ENCODE measurements at places on chromosomes 4 and X.
A peak's percentile ranks its signal among the peaks of the same experiment; 100 is the strongest.

GRCh38 chr4:119692001-119692400, 63.4 kb upstream of the PDE5A start:
- DNase-seq: no peak

DNA sequence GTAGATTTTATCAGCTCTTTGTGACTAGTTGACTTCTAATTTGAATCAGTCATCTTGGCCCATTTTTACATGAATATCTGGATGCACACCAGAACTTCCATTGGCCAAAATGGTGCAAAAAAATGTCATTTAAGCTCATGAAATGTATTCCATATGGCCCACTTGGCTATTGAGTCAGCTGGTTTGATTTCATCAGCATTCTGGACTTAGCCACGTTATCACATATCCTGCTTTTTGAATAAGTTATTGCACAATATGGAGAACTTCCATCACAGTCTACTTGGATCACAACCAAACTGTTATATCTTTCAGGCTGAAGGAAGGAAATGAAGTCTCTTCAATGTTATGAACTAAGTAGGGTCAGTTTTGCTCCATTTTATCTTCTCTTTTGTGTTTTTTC, 640.6 kb downstream of the PCDH7 start:
- DNase-seq: peak; percentile 85

DNA sequence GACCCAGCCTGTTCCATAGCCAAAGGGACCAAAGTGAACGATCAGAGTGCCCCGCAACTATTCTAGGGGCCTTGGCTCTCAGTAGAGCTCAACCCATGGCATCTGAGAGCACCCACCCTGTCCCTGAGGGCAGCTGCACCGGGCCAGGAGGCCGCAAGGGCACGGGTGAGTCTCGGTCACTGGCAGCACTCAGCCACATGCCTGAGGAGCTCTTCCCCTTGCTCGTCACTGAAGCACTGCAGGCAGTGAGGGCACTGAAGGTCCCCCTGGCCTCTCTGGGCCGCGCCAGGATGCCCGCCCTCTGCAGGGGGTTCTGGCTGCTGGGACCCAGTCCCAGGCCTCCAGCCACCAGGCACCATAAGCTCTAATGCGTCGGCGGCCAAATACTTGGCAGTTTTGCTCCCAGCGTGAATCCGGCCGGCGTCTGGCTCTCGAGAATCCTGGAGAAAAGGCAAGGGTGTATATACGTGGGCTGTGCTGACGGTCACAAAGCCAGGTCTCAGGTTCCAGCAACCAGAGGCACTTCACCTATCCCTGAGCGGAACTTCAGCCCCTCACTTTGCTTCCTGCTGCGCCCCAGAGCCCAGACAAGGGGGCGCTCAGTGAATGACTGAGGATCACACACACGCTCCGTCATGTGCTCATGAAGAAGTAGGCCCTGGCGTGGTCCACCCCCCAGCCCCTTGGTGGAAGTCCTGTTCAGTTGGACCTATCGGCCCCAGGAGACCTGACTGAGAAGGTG, 13.9 kb downstream of the TNIP2 start:
- DNase-seq: no peak

GRCh38 chr4:1192091-1192492, 19.7 kb upstream of the SPON2 start:
- peak; percentile 92 for DNase-seq

DNA sequence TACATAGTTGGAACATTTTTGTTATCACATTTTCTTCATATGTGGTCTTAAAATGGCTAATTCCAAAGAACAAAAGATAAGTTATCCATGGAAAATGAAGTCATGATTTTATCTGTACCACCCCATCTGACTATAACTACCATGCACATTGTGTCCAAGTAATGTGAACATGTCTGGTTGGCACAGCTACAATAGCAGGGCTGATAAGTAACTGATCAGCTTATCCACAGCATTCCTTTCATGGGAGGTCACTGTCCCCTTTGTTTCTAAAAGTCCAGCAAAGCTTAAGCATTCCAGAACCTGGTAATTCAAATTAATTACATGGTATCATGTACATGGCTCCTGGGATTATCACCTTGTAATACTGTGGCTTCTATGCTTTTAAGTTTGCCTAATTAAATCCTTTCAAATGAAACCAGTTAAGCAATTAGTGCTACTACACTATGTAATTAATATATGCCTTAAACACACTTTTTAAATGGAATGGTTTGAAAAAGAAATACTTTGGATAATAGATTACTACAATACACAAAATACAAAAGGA, 21.1 kb upstream of the SORBS2 start:
- DNase-seq: no peak

DNA sequence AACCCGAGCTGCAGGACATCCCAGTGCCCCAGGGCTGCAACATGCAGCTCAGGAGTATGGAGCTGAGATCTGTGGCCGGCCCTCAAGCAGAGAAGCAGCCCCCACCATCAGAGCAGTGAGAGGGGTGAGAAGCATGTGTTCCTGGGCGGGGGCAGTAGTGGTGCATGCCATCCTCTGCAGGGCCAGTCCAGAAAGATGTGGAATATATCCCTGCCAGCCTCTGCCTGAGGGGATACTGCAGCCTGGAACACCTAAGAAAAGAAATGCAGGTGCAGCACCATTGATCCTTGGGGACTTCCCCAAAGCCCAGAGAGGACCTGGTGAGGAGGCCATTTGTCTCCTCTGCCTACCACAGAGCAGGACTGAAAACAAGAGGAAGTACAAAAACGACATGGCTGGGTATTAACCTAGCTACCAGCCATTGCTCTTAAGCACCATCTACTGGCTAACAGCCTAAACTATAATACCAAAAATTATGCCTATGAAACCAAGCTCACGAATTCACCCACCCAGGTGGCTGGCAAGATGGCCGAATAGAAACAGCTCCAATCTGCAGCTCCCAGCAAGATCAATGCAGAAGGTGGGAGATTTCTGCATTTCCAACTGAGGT, 158.8 kb downstream of the ADGRA3 start:
- no peak for DNase-seq

DNA sequence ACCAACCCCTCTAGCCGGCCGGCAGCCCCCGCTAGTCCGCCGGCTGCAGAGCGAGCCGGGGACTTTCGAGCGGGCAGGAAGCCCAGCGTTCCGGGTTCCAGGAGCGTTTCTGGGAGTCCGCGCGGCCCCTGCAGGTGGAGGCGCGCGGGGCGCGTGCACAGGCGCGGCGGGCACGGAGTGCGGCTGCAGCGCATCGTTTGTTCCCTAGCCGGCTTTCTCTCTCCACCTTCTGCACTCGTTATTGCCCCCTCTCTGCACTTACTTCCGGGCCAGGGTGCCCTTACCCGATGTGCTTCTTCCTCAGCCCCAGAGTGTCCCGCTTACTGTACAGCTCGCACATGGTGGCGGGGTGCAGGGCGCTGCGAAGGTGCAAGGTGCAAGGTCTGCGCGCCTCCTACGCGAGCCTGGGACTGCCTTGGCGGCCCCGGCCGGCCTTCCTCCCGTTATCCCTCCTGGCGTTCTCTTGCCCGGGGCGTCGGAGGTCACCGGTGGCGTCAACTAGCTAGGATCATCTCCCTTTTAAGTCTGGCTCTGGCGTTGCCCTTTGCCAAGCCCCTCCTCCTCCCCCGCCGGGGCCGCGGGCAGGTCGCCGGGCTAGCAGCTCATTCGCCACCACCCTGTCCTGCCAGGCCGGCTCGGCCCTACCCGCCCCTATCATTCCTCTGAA, at the start of gene ETNPPL:
Gene ETNPPL, minus strand, starts transcription at position 495 of the 667 bp plus-strand sequence. Its CDS starts 155 bp downstream, at position 340.
- no peak for DNase-seq

- no peak for DNase-seq
Observed at GRCh38 chr4:166903408-166903807, 330.9 kb downstream of the SPOCK3 start.

DNA sequence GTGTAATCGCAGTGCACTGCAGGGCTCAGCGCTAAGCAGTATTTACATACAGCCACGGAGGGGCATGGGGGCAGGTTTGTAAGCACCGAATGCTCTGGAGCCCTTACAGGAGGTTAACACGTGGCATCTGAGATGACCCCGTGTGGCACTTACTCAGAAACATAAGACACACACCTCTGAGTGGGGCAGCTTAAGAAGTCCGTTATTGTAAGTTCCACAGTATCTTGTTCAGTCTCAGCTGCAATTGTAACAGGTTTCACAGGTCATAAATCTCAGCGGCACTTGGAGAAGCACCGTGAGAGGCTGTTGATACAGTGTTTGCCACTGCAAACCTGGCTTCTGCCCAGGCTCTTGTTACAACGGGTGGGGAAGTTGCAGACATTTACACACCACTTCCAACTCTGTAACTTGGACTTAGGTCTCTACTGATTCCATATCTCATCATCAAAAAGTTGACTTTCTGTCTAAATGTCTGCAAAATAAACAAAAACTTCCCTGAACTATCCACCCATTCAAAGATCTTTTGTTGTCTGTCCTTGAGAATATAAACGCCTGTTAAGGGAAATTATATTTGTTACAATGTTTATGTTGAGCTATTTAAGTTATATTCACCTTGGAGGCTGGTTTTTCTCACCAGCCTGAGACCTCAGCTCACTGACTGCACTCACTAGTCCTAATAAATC, 10.3 kb downstream of the CPLX1 start:
- DNase-seq: no peak

GRCh38 chr4:184503869-184504300, 29.5 kb upstream of the IRF2 start:
- DNase-seq: no peak

DNA sequence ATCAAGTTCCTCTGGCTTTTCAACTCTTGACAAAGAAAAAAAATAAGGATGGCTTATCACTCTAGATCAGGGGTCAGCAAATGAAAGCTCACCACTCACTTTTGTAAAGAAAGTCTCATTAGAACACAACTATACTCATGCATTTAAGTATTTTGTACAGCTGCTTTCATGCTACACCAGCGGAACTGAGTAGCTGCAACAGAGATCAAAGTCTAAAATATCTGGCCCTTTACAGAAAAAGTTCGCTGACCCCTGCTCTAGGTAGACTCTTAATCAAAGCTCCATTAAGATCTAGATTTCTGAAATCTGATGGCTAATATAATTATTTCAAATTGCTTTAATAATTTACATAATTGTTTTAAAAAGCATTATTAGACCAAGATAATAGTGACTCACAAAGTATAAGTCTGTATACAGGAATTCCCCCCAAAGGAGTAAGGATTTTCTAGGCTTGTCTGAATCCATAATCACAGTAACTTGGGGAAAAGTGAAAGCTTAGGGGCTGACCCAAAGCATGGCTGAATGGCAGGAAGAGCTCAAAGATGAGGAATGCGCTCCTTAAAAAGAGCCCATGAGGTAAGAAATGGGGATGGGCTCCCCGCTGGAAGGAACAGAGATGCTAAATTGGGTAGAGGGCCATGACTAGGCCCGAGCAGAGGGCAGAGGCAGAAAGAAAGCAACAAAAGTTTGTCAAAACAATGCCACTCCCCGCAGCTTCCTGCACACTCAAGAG, 140.3 kb downstream of the SH3KBP1 start:
- no peak for DNase-seq

DNA sequence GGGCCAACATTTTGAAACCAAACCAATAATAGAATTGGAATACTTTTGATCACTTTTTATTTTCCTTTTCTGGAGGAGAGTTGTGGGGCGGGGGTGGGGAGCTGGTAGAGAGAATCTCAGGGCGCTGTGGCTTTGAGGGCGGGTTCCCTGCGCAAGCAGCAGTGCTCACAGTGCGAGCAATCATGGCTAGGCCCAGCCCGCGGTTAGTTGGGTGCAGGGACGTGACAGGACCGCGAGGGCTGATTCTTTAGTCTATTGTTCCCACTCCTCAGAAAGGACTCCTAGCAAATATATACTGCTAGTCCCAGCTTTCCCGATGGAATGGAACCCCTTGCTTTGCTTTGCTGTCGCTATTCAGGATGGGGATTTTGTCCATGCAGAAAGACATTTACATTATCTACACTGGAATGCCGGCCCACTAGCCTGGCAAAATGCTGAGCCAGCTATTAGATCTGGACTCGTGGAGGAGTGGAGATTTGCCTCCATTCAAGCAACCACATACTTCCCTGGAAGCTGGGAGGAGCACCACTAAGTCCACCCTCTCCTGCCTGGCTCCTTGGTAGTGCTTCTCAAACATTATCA, 23.9 kb upstream of the APLN start:
- DNase-seq: no peak

GRCh38 chr4:16129336-16129735, 45.5 kb upstream of the PROM1 start:
- no peak for DNase-seq

DNA sequence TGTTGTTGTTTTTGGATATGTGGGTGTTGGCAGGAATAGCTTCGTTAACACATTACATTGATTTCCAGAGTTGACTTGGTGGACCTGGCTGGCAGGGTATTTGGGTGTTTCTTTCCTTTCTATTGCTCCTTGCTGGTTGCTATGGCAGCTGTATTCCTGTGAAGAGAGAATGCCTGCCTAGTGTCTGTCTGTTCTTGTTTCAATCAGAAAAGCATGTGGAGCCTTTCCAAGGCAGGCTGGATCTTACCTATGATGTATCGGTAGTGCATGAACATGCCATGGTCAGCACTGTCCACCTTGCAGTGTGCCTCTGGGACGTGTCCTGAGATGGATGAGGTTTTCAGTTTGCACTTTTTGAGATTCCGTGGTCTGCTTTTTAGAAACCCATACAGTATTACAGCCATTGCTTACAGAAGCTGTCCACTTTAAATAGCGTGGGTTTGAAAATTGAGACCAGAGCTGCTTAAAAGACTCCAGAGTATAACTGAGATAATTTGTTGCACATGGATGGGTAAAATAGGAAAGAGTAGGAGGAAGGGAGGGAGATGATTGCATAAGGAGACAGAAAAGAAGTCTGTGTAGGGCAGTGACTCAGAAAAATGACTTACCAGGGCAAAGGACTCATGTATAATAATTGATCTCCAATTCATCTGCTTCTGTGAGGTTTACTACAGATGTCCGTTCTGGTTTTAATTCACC, 20.0 kb upstream of the AADAT start:
- peak; percentile 80 for DNase-seq

GRCh38 chrX:9318766-9319165, 146.1 kb upstream of the TBL1X start:
- no peak for DNase-seq

GRCh38 chrX:78831523-78831922, 84.0 kb downstream of the LPAR4 start:
- no peak for DNase-seq

- DNase-seq: no peak
Observed at GRCh38 chrX:17376431-17377077, 1.6 kb downstream of the NHS start.

DNA sequence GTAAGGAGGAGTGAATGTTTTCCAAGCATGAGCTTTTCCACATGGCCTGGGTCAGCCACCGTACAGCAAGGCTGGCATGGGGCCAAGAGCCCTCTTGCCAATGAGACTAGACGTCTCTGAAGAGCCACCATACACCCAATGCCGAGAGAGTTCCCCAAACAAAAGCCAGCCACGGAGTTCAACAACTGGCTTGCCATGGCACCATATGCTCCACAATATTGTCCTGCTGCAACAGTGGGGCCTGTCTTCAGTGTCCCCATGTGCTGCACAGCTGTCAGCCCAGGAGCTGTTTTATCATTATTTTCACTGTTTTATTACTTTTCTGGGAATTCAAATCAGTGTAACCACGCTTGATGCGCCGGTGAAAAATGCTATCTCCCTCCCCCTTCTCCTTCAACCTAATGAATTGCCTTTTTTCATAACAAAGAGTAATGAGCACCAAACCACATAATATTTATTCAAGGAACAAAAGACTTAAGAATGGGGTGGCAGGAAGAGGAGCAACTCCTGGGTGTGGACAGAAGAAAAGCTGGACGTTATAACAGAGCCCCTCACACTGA, 18.4 kb downstream of the MAML3 start:
- DNase-seq: peak; percentile 71

Data from fibroblast of skin of left quadriceps (primary cell).